Activated CD4-positive, alpha-beta T cell treated with anti-CD3 and anti-CD28 coated beads, Interleukin-2, amount 50 U/mL, for 24 hours (primary cell): ENCODE measurements at places on chromosomes 2 and 18.

DNA sequence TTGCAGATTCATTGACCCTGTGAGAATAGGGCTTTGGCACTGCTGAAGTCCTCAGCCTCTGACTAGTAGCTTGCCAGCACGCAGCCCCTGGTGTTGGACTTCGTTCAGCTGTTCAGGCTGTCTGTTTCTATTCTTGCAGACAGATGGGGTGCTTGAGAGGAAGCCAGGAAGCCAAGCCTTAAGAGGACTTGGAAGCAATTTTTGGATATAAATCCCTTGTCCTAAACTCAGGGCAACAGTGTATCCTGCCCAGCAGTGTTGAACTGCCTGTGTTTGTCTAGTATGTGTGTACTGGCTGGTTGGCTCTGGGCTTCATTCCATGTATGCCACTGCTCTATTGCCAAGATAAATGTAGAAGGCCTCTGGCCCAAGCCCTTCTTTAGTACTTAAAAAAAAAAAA is 108.6 kb downstream of the COMMD1 start:
- DNase-seq = no peak

GRCh38 chr2:48228345-48228684 is 301.6 kb upstream of the STON1 start:
- no peak for DNase-seq

DNA sequence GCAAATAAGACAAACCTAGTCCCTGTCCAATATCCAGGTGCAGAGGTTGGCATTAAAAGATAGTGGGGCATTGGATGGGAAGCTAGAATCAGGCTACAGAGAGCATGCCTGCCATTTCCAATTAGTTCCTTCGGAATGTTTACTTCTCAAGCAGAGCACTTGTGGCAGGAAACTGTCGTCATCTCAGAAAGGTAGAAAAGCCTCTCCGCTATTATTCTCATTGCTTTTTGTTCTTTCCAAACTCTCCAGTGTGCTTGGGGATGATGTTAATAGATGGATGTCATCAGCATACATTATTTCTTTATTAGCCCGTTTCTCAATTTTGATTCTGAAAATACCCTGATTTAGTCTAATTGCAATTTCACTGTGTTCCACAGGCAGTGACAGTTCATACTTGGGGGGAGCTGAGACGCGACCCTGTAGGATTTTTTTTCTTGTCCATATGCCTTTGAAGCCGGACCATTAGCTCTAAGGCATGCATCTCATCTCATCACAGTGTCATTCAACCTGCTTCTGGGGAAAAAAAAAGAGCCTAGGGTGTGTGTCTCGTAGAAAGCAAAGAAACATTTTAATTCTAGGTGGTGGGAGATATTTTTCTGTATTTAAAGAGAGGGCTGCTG is 7.7 kb downstream of the ASB18 start:
- DNase-seq = no peak

DNA sequence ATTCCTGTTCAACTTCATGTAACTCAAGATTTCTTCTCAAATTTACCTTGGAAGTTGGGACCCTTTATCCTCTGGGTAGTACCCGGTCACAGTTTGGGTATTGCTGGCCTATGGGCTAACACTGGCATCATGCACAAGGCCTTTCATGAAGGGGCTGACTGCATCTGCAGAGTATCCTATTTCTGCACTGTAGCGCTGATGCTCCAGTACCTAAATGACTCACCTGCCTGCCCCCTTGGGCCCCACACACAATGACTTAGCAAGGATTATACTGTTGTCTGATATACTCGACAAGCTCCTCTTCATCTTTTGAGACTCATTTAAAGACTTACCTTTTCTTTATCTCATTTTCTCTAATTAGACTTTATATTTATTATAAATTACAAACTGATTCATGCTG is 39.9 kb downstream of the DNAH6 start:
- DNase-seq = no peak

DNA sequence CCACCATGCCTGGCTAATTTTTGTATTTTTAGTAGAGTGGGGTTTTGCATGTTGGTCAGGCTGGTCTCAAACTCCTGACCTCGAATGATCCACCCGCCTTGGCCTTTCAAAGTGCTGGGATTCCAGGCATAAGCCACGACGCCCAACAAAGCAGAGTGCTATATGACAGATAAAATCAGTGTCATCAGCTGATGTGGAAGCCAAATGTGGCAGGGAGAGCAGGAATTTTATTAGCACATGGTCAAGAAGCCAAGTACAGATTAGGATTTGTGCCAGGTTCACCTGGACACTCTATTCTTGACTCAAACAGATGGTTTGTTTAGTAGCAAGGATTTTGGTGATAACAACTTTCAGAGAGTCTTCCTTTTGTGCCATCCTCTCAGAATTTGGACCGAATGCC is 62.7 kb downstream of the LCLAT1 start:
- DNase-seq = no peak

DNA sequence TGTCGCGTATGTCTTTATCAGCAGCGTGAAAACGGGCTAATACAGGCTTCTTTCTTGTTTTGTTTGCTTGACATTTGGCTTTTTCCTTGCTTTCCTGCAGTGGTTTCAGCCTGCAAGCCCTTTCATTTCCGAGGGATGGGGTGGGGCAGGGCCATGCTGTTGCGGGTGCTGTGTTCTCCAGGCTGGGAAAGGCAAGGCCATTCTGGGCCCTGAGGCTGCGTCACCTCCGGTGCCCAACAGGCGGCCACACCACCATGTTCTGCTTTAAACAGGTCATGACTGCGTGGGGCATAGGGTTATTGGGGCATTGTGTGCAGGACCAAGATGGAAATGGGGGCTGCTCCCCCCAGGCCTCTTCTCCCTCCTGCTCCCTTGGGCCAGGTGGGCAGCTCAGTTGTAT is 38.6 kb upstream of the PLB1 start:
- DNase-seq = no peak

GRCh38 chr2:55985406-55985805 is 61.8 kb upstream of the EFEMP1 start:
- DNase-seq = no peak

- no peak for DNase-seq
These were observed 32.9 kb downstream of the DGKD start for GRCh38 chr2:233387225-233387624.
